ENCODE measurements at places on chromosomes 5 and 9.

- DNase-seq: no peak
Measured at GRCh38 chr5:173881811-173882575, 6.2 kb upstream of the CPEB4 start.

DNA sequence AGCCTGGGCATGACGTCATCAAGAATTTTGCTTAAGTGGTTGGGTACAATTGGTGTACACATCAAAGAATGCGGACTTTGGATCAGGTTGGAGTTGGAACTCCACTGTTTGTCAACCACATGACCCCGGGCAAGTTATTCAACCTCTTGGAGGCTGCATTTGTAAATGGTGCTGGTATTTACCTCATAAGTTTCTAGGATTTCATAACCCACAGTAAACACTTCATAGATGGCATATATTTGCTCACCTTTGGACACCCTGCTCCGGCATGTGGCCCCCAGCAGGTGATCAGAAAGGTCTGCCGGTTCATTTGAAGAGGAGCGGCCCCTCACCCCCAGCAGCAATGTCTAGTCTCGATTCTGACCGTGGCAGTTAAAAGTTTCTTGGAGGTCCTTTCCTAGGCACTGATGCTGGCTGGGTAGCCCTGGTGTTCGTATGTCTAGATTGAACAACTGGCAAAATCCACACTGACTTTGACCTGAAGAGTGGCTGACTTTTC is 60.6 kb downstream of the IL6ST start:
- DNase-seq: no peak

DNA sequence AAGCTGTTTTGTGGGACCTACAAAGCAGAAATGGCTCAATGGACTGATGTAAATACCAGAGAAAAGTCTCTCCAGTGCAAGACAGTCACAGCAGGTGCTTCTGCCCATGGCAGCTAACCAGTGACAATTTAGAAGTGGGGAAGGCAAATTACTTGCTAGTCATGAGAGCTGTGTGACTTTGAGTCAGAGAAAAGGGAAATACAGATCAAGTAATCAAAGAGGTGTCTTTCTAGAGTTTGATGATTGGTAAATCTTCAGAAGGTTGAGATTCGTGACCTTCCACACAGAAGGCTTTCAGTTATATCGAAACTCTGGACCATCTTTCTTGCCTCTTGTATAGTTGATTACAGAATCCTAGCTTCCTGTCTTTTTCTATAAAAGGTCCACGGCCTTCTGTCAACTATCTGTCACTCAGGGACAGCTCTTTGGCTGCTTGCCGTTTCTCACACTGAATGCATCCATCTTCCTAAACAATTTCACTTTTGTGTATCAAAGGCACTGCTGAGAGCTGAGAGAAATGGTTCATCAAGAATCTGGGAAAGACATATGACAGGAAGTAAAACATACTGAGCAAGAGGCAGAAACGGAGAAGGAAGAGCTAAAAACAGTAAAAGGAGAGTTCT is 993.9 kb upstream of the ACO1 start:
- peak; percentile 7 for DNase-seq

GRCh38 chr5:80291761-80292160 is 28.0 kb upstream of the SPZ1 start:
- no peak for DNase-seq

DNA sequence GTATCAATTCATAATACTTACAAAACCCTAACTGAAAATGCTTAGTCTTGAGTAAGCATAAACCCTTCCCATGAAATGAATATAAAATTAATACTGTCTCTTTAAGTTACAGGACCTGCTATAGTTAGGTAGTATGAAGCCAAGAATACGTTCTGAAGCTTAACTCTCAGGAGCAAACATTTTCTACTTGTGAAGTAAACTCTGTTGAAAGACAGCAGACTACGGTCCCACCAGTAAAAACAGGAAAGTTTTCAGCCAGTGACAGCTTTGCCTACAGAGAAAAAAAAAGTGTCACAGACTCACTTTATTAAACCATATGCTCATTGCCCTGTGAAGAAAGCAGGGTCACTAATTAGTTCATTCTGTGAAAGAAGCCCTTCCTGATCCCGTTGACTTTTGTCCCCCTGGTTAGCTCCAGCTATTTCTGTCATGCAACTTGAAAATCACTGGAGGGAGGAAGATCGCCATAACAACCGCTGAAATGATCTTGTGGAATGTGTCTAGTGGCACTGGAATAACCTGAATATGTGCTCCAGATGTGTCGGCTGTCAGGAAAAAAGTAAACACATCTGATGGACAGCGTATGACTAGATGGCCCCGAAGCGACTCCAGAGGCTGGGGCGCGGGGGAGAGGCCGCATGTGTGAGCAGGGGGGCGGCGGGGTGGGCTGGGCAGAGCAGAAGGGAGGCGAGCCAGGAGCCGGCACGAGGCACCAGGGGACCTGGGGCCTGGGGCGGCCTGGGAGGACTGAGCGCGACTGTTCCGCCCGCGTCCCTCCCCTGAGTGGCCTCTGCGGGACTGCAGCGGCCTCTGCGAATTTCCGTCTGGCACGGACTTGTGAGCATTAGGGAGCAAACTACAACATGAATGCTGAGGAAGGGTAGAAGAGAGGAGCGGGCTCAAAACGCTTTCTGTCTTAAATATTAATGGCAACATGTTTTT is 41.9 kb downstream of the BNC2 start:
- DNase-seq: no peak

DNA sequence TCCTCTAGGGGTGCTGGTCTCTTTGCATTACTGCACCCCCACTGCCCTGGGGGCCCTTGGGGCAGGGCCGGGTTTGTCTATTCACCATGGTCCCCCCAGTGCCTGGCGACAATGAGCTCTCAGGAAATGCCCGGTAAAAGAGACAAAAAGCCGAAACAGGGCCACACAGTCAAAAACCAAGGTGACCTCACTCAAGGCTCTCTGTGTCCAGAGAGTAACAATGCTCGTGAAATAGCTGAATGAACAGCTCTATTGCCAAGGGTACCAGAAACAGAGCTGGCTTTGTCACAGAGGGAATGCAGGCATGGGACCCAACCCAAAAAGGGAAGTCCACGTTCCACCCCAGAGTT is 16.0 kb downstream of the SH3PXD2B start:
- no peak for DNase-seq

DNA sequence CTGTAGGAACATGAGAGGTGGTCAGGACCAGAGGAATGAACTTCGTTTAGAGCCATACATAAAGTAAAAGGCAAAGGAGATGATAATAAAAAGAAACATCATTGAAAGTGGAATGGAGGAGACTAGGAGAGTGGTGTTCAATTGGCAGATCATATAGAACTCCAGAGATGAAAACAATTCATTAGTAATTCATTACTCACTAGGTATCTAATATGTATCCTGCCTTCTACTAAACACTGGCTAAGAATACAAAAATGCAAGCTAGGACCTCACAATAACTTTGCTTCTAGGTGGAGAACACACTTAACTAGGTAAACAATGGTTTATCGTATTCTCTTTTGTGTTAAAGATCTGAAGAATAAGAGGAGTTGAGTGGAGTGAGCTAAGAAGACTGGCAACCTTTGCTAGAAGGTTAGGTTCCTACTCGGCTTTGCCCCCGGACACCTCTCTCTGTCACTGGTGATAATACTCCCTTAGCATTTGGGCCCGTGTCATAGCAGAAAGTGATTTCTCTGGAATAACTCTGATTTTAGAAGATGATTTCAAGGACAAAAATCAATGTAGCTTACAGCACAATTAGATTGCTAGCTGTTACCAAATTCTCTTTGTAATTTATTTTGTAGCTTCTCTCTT is 88.6 kb upstream of the IFNE start:
- DNase-seq: no peak

- no peak for DNase-seq
Measured at GRCh38 chr5:175131432-175131831, 312.6 kb downstream of the DRD1 start.

DNA sequence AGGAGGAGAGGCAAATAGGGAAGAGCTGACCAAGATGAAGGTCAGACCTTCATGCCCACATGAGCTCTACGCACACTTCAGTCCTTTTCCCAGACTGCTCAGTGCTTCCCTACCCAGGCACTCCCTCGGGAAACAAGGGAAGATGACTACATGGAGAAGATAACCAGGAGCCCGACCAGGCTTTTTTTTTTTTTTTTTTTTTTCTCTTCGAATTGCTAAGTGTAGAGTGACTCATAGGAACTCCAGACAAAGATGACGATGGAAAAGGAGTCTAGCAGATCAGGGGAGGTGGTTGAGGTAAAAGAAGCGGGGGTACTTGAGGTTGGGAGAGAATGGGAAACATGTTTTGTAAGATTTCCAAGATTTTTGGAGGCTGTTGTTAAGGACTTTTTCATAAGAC is 526.1 kb downstream of the BNC2 start:
- no peak for DNase-seq

- DNase-seq: peak; percentile 45
Measured at GRCh38 chr9:78439190-78439865, 142.4 kb downstream of the PSAT1 start.

- peak; percentile 30 for DNase-seq
Measured at GRCh38 chr5:134177369-134178095, 782 bp upstream of the SKP1 start.

DNA sequence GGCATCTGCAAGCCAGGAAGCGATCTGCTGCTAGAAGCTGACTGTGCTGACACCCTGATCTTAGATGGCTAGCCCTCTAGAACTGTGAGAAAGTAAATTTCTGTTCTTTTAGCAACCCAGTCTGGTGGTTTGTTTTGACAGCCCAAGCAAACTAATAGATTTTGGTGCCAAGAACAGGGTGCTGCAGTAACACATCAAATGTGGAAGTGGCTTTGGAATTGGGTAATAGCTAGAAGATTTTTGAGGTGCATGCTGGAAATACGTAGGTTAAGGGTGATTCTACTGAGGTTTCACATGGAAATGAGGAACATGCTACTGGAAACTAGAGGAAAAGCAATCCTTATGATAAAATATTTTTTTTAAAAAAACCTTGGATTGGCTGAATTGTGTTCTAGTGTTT is 153.5 kb upstream of the SH3GL2 start:
- DNase-seq: no peak

DNA sequence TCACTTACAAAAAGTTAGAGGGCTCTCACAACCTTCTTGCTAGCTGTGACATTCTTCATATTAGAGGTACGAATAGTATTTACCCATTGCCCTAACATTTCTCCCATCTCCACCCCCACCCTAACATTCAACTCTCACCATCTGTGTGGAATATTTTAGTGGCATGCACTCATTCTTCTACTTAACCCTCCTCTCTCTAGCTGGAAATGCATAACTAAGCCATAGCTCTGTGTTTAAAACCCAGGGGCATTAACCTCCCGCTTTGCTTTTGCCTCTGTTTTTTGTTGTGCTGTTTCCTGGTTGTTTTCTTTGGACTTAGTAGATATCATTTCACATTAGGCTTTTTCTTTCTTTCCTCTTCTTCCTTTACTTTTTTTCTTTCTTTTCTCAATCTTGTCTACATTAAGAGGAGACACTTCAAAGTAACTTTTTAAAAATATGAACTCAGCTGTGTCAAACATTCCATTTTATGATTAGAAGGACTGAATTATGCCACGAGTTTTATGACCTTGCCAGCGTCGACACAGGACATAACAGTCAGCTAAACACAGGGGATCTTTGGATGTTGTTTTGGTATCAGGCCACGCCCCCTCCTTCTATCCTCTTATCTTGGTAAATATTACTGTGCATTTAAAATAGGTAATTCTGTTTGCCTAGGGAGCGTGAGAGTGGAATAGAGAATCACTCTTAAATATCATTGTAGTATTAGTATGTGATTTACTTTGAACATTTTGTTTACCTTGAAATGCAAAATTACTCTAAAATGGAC is 236.0 kb downstream of the CD180 start:
- no peak for DNase-seq

GRCh38 chr9:127370147-127370579 is 26.8 kb upstream of the SLC2A8 start:
- no peak for DNase-seq
